ENCODE measurements at places on chromosomes 4 and X.

DNA sequence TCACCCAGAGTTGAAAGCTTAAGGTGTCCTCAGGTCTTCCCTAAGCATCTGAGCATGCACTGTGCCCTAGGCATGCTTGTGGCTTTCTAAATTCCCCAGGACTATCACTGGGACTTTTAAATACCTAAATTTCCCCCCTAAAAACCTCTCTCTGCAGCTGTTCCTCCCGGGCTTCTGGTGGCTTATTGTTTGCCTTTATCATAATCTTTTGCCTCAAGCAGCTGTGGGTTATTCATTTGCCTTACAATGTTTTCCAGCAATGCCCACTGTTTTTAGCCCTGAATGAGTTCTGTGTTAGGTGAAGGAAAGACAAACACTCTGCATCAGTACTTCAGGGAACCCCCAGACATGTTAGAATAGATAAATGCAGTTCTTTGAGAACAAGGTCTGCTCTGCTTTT, 455.0 kb downstream of the ZIC3 start:
- no peak for DNase-seq

DNA sequence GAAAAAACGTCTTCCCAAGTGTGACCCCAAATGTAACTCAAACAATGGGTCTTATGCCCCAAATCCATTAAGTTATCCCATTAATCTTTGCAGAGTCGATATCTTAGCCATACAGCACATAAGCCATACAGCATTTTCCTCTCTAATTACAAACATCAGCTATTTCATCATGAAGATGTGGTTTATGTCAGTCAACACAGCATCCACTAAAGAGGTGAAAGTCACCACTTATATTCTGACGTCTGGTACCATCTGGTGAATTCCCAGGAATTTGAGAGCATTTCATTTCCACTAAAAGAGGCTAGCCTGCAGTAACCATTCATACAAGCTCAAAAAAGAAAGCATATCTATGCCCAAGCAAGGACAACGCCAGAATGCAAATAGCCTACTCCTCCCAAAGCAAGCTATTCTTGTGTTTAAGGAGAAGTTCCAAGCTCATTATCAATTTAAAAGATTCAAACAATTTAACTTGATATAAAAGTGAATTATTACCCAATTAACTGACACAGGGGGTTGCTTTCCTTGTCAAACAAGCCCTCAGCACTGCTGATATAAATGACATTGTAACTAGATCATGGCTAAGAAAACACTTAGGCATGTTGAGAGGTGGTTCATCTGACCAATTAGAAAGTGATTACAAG, 203.3 kb downstream of the ANTXR2 start:
- DNase-seq, result no peak

GRCh38 chr4:135731682-135732081, 1530.1 kb upstream of the PABPC4L start:
- no peak for DNase-seq

- no peak for DNase-seq
Observed at GRCh38 chr4:141657550-141658250, 21.3 kb downstream of the IL15 start.
